OCI-M1 (cell line): ENCODE measurements at places on chromosomes 5 and 9.

GRCh38 chr5:156103155-156103885 lies 223.6 kb upstream of the SGCD start:
- DNase-seq: no peak

DNA sequence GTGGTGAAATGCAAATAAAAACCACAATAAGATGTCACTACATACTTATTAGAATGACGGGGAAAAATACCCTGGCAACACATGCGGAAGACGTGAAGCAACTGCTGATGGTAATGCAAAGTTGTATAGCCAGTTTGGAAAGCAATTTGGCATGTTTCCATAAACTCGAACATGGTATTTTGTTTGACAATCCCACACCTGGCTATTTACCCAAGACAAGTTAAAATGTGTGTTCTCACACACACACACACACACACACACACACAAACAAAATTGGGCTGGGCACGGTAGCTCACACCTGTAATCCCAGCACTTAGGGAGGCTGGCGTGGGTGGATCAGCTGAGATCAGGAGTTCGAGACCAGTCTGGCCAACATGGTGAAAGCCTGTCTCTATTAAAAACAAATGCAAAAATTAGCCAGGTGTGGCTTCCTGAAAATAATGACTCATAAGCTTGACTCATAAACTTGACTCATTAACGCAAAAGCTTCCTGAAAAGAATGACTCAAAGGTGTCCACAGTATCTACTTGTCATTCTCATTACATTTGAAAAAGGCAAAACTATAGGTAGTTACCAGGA lies 456.5 kb downstream of the CDH18 start:
- DNase-seq: no peak

- DNase-seq: peak; percentile 88
Observed at GRCh38 chr5:95445995-95446394, 54.8 kb downstream of the FAM81B start.

DNA sequence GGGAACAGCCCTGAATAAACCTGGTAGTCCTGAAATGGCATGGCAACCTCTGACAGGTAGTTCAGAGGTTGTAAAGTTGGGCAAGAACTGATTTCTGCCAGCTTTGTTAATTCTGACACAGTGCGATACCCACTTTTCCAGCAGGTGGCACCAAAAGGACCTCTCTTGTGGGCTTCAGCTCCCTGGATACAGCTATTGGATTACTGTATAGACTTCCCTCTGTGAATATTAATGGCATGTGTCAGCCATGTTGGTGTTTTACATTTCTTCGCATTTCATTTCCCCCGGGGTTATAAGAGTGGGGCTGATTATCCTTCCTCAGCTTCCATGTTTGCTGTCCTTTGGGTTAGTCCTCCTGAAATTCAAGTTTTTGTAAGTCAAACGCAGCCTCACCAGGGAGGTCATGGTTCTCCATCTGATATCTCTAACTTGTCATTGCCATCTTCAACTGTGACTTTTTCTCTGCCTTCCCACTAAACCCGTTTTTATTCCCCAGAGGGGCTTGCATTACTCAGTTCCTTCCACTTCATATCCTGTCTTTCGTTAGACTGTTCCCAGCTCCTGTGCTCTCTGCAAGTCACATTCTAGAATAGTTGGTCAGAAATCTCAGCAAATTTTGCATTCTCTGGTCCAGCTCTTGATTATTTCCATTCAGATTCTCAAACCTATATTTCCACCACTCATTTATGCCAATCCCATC lies 135.6 kb downstream of the LIFR start:
- peak; percentile 51 for DNase-seq

DNA sequence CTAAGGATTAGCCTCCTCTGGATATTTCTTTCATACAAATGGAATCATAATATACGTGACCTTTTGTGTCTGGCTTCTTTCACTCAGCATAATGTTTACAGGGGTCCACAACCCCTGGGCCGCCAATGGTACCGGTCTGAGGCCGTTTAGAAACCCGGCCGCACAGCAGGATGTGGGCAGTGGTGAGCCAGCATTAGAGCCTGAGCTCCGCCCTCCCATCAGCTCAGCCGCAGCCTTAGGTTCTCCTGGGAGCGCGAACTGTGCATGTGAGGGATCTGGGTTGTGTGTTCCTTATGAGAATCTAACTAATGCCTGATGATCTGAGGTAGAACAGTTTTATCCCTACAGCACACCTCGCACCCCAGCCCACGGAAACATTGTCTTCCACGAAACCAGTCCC lies 229.7 kb downstream of the ICE1 start:
- DNase-seq: no peak

GRCh38 chr5:149420545-149421371 lies 41.7 kb upstream of the IL17B start:
- no peak for DNase-seq

- DNase-seq: no peak
Observed at GRCh38 chr5:112743631-112744030, 5.9 kb downstream of the APC start.

GRCh38 chr9:101409079-101409477 lies 10.4 kb downstream of the ZNF189 start:
- DNase-seq: peak; percentile 36
